H54 (cell line): ENCODE measurements at places on chromosomes 2 and 18.

GRCh38 chr2:217958884-217959225, 43.9 kb downstream of the TNS1 start:
- DNase-seq: no peak

DNA sequence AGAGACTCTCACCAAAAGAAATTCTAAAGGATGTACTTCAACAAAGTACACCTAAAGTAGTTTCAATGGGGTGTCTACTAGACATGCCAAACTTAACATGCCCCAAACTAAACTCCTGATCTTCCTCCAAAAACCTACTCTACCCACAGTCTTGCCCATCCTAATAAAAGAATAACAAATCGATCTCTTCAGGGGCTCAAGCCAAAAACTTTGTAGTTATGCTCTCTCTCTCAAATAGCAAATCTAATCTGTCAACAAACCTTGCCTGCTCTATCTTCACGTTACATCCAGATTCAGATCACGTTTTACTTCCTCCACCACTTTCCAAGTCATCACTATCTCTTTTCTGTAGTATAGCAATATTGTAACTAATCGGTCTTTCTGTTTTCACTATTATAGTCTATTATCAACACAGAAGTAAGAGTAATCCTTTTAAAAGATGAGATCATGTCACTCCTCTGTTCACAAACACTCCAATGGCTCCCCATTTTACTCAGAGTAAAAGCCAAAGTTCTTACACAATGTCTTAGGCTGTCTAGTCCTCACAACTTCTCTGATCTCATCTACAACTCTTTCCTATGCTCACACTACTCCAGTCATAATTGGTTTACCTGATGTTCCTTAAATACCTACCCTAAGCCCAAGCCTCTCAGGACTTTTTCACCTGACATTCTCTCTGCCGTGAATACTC, 79.9 kb downstream of the THADA start:
- no peak for DNase-seq

GRCh38 chr2:170733798-170734600, 18.9 kb downstream of the SP5 start:
- no peak for DNase-seq

DNA sequence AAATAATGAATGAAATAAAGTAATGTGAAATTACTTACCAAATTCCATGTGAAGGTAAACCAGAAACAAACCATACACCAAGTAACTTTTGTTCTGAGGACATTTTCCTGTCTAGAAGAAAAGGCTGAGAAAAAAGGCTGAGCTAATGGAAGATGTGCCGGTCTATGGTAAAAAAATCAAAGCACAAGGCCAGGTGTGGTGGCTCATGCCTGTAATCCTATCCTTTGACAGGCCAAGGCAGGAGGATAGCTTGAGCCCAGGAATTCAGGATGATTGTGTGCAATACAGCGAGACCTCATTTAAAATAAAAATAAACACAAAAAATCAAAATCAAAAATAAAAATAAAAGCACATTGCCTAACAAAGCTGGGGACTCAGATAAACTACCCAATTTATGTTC, 6.7 kb downstream of the ORC4 start:
- DNase-seq: no peak

DNA sequence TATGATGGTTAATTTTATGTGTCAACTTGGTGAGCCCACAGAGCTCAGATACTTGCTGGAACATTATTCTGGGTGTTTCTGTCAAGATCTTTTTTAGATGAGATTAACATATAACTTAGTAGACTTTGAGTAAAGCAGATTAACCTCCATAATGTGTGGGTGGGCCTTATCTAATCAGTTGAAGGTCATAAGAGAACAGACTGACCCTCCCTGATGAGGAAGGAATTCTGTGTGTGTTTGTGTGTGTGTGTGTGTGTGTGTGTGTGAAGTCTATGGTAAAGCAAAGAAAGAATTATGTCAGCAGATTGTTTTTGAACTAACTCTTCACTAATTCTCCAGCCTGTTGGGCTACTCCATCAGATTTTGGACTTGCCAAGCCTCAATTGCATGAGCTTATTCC, 232.2 kb upstream of the MEX3C start:
- no peak for DNase-seq

- no peak for DNase-seq
These were observed 49.7 kb upstream of the TFCP2L1 start for GRCh38 chr2:121334581-121335293.

DNA sequence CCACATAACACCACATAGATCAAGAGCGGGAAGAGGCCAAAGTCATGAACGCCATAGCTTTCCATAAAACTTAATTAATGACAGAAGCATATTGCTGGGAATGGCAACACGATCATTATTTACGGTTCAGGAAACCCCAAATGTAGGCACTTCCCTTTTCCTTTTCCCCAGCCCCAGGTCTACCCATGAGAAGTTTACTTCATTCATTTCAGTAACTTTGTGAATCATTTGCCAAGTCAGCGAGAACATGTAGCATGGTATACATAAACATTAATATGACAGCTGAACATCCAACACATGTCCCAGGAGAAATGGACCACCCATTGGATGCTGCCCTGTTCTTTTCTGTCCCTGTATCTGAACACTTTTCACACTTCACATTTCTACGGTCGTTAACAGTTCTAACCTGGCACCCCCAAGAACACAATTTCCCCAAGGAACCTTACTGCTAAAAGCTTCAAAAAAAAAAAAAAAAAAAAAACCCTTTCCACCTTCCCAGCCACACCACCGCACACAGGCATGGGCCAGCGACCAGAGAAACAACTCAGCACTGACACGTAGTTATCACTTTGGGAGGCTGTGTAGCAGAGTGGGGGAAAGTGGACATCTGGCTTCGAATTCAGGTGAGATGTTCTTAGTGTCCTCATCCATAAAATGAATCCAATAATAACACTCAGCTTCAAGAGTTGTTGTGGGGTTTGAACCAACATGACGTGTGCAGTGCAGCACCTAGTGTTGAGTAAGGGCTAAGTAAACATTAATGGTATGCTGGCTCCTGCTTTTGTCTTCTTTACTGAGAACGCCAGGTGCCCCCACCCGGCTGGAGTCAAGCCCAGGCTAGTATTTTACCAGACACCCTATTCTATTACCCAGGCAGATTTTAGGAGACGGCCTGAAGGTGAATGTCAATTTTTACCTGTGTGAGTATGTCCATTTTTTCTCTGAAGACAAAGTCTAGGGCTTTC, 371.5 kb downstream of the LNPK start:
- no peak for DNase-seq

DNA sequence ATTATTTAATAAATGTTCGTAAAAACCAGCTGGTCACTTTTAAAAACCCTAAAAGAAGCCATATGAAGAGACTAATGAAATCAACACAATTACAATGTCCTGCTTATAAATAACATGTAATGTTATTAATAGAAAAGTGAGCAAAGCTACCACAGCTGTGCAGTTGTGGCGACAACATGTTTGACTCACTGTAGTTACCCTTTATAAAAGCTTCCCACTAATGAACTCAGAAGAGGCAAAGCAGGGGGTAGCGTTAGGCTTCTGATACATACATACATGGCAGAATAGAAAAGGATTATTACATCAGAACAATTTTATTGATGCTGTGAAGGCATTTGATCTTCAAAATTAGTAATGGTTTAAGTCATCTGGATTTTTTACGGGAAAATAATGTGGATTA, 219.7 kb downstream of the SLC4A10 start:
- DNase-seq: no peak

GRCh38 chr2:224036731-224037361, 2.2 kb downstream of the SERPINE2 start:
- DNase-seq: peak; percentile 57

GRCh38 chr2:170229125-170229524, 51.2 kb downstream of the MYO3B start:
- DNase-seq: no peak

DNA sequence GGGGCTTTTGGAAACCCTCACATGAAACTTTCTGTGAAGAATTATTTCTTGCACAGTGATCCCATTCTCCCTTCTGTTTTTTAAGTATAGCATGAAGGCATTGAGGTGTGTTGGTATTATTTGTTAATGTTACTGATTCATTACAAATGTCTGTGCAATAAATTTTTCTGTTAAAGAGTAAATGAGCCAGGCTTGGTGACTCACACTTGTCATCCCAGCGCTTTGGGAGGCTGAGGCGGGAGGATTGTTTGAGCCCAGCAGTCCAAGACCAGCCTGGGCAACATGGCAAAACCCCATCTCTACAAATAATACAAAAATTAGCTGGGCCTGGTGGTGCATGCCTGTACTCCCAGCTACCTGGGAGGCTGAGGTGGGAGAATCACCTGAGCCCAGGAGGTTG, 87.8 kb downstream of the KCTD18 start:
- no peak for DNase-seq

DNA sequence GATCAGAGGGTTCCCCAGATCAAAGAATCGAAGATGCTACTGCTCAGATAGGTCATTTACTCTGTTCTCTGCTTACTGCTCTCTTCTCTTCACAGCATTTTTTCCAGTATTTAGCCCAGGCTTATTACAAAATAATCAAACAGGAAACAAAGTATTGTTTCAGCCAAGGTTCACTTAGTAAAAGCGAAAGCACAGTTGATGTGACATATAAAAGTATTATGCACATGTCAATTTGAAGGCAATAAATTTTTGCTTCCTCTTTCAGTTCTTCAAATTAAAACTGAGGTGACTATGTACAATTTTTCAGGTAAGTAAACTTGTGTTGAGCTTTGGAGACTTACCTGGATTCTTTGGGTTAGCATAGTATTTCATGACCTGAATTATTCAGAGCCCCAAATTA, 262.8 kb upstream of the CHST9 start:
- no peak for DNase-seq

DNA sequence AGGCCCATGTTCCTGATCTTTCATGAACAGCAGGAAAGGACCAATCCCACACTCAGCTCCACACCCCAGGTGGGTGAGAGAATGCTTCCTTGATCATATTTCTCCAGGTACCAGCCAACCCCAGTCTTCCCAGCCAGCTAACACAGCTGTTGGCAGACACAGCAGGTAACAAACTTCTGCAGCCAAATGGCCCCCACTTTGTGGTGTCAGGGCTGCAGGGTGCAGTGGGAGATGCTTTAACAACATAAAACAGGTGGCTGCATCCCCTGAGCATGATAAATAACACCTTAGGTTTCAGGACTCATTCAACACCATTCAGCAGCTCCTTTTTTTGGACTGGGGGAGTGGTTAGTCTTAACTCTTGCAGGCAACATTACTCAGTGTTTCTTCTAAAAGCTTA, 76.7 kb upstream of the ACAA2 start:
- no peak for DNase-seq

GRCh38 chr2:228048838-228049490, 132.5 kb downstream of the SPHKAP start:
- peak; percentile 17 for DNase-seq

GRCh38 chr2:232597362-232598079, 35.9 kb upstream of the EFHD1 start:
- DNase-seq: no peak

- no peak for DNase-seq
These were observed 96.2 kb downstream of the RAD51AP2 start for GRCh38 chr2:17422061-17422460.

DNA sequence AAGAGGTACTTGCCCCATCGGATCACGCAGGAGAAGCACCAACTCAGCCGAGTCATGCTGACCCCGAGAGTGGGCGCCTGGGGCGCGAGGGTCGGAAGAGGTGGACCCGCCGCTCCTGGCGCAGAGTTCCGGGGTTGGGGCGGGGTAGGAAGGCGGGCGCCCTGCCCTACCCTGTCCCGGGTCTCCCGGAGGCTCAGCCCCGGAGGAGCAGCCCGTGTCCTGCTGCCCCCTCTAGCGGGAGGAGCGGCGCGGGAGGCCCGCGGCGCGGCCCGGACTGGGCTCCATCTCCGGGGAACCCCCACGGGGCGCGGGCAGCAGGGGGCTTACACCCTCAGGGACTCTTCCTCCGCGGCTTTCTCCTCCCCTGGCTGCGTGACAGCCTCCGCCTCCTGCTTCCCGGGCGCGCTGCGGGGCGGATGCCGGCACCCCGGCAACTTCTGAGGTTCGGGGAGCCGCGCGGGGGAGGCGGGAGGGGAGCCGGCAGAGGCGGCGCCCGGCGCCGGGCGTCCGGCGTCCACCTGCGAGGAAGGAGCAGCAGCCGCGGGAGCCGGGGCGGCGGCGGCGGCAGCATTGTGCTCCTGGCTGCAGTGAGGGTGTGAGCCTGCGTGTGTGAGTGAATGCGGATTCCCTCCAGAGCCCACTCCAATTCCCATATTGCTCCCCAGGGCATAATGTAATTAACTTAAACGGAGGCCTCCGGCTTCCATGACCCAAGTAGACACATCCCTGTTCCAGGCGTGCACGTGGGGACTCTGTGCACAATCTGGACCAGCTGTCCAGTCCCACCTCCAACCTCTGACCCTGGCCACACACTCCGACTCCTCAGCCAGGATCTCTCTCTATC, 7.6 kb upstream of the TNS1 start:
- peak; percentile 40 for DNase-seq

GRCh38 chr2:215535125-215535668, 99.3 kb upstream of the FN1 start:
- DNase-seq: no peak

- no peak for DNase-seq
These were observed 149.6 kb downstream of the MTCL1 start for GRCh38 chr18:8854962-8855361.

GRCh38 chr2:232876161-232876977, 6.3 kb downstream of the SNORC start:
- no peak for DNase-seq

- DNase-seq: no peak
These were observed 70.0 kb upstream of the CABLES1 start for GRCh38 chr18:23065234-23065806.

DNA sequence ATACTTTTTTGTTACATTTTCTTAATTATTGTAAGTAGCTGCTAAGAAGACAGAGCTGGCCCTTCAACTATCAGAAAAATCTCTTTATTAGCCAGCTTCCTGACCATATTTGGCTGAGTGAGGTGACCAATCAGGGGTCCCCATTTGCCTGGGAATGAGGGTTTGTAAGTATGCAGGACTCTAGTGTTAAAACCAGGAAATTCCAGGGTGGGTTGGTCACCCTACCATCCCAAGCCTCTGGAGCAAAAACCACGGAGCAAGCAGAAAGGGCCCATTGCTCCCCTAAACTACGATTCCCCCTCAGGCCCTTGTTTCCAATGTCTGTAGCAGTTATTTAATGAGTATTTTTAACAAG, 165.6 kb upstream of the NCKAP5 start:
- DNase-seq: no peak

DNA sequence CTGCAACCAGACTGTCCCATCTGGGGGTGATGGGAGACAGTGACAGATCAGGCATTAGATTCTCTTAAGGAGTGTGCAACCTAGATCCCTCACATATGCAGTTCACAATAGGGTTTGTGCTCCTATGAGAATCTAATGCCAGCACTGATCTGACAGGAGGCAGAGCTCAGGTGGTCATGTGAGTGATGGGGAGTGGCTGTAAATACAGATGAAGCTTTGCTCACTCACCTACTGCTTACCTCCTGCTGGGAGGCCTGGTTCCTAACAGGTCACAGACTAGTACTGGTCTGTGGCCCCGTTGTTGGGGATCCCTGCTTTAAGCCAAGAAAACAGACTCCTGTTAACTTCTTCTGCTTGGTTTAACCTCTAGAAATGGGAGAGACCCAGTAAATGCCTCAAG, 3.2 kb downstream of the CYP27A1 start:
- no peak for DNase-seq

- DNase-seq: no peak
These were observed 82.7 kb upstream of the CD302 start for GRCh38 chr2:159880729-159881128.

- peak; percentile 37 for DNase-seq
These were observed 453 bp upstream of the ANTXR1 start for GRCh38 chr2:69012310-69013141.
